ENCODE measurements at places on chromosomes 2 and 18. TPM values are rescaled to one million over a fixed set of nuclear protein-coding genes. Genes with fewer than 3 reads are reported as not detected.

Gene ITPRIPL1
- total RNA-seq = 1.6 TPM

GRCh38 chr2:46160326-46160725, 136.9 kb upstream of the EPAS1 start:
- peaks cover 38% of the 10 kb centered on the region for H3K4me1 ChIP-seq
- no peaks in the 10 kb centered on the region for H3K36me3 ChIP-seq
- no peak overlapping the region for H3K4me3 ChIP-seq
- no peak for DNase-seq
- no peak overlapping the region for H3K27ac ChIP-seq

DNA sequence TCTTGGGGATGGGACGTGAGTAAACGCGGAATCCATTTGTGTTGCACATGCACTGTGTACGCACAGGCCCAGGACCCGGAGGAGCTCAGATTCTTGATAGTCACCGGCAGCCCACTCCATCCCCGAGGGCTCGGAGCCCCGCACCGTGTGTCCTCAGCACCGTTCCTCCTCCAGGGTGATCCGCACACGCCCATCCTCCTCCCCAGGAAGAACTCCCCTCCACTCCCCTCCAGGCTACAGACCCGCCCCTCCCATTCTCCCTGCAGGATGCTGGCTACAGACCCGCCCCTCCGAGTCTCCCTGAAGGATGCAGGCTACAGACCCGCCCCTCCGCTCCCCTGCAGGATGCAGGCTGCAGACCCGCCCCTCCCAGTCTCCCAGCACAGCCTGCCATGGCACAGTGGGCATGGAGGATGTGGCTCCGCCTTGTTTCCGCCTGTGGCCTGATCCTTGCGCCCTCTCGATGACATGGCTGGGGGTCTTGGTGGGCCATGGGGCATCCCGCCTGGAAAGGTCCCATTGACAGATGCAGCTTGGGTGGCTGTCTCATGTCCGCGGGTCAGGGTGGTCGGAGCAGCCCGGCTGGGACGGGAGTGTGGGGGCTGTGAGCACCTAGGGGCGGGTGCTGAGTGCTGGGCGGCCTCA, 14.1 kb downstream of the CTDP1 start:
- H3K4me1 ChIP-seq = no peaks in the 10 kb centered on the region
- H3K36me3 ChIP-seq = peaks cover 19% of the 10 kb centered on the region
- no peaks in the 10 kb centered on the region for H3K27me3 ChIP-seq
- H3K27ac ChIP-seq = no peak overlapping the region

Gene MALL
- 25.3 TPM for total RNA-seq

Gene COLEC11
- total RNA-seq = 22.5 TPM
